ENCODE measurements at places on chromosomes 7 and 10.

- no peak for DNase-seq
Observed at GRCh38 chr7:114940220-114940619, 18.3 kb downstream of the MDFIC start.

DNA sequence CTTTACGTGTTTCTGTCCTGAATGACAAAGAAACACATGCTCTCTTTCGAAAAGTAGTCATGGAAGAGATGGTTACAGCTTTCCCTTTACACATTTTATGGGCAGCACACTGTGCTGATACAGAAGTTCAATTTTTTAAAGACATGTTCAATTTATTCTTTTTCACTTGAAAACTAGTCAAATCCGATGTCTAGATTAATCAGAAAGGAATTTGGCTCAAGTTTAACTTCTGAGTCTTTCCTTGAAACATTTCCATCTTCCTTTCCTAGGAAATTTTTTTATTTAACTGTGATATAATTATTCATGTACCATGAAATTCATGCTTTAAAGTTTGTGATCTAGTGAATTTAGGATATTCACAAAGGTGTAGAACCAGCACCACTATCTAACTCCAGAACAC lies 360.1 kb downstream of the TNS3 start:
- DNase-seq = no peak

- DNase-seq = no peak
Observed at GRCh38 chr7:142125256-142125955, 13.9 kb downstream of the MGAM2 start.

- DNase-seq = no peak
Observed at GRCh38 chr10:71203716-71204115, 8.7 kb upstream of the UNC5B start.

DNA sequence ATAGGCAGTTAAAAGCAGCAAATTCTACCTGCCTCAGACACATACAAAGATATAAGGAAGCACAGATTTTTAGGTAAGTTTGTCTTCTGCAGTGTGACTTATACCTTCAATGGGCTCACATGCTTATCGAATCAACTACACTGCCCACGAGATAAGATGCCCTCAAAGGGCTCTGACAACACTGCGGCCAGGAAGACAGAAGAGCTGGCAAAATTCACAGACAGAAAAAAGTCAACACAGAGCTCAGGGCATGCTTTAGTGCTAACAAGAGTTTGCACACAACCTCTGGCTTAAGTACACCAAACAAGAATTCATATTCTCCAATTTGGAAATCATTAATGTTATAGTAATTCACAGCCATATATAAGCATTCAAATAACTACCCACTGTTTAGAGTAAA lies 62.3 kb downstream of the LARP4B start:
- no peak for DNase-seq
